ENCODE measurements at places on chromosomes 13 and 19.

DNA sequence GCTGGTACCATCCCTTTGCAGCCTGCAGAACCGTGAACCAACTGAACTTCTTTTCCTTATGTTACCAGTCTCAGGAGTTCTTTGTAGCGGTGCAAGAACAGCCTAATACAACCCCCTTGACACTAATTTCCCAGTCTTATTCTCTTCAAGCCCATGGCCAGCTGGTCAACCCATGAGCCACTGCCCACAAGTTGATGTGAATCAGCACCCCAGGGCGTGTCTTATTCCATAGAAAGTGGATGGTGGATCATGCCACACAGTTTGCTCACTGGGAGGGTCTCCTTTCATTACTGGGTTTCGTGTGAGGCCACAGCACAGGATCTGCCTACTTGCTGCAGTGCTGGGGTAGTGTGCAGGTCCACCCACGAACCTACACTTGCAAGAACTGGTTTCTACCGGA lies 27.0 kb downstream of the TEX29 start:
- no peak for DNase-seq

- no peak for DNase-seq
These were observed 5.3 kb upstream of the HCN2 start for GRCh38 chr19:584240-585001.

GRCh38 chr19:18499055-18499775 lies 22.7 kb downstream of the ELL start:
- DNase-seq: no peak

- no peak for DNase-seq
These were observed 22.6 kb downstream of the TM9SF2 start for GRCh38 chr13:99523838-99524237.

- no peak for DNase-seq
These were observed 50.2 kb upstream of the TPM4 start for GRCh38 chr19:16026131-16026530.

DNA sequence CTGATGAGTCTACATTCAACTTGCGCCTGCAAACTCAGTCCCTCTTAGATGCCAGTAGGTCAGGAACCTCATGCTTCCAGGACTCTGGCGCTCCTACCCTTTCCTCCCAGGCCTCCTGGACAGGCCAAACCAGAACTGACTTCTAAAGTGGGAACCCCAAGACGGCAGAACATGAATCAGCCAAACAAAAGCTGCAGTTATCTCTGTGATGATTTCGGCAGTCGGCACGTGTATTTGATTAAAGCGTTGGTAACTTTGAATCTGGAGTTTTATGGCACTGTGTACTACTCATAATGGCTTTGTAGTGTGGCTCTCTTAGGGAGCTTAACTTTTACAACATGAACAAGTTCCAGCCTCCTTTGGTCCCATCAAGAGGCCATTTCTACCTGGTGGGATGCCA lies 13.7 kb downstream of the ACTN4 start:
- no peak for DNase-seq

DNA sequence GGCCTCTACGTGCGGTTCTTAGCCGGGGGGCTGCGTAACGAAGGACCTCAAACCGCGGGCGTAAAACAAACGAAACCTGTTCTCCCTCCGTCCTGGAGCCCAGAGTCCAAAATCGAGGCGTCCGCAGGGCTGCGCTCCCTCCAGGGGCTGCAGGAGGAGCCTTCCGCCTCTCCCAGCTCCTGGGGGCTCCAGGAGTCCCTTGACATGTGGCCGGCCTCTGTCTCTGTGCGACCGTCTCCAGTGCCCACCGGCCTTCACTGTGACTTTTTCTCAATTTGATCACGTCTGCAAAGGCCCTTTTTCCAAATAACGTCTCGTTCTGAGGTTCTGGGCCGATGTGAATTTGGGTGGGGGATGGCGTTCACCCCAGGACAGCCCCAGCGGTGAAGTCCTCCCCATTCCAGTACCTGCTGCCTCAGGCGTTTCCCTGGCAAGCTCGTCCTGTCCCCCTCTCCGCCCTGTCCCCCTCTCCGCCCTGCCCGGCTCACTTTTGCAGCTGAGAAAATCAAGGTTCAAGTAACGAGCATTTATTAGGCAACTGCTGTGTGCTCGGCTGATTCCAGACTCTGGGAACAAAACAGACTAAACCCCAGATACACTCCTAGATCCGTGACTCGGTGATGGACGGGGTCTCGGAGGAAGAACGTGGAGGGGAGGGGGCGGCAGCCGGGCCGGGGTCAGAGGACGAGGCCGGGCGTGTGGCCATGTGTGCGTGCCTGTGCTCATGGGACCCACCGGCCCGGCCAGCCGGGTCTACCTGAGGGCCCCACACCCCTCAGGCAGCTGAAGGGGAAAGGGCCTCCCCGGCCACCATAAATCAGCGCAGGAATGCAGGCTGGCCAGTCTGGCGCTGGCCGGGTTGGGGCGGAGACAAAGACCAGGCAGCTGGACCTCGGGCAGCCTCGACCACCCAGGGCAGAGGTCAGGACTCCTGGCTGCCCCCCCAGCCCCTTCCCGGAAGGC lies 28.1 kb upstream of the WDR18 start:
- no peak for DNase-seq

- DNase-seq: no peak
These were observed 497.2 kb downstream of the DIAPH3 start for GRCh38 chr13:59666504-59666903.

DNA sequence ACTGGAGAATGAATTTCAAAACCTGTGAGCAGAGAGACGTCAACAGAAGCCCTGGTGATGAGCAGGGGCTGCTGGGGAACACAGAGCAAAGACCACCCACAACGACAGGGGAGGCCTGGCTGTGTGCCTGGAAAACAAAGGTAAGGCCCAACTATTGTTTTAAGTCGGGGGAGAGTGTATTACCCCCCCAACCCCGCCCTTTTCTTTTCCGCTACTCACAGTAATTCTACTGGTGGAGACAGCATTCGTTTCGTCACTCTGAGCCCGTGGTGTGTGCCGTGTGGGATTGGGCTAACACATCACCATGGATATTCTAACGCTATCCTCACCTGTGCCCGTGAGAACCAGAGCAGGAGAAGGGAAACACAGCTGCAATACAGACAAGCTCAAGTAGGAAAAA lies 18.6 kb upstream of the ADPRHL1 start:
- DNase-seq: no peak

GRCh38 chr19:9205501-9206113 lies 13.8 kb downstream of the OR7D4 start:
- peak; percentile 39 for DNase-seq

DNA sequence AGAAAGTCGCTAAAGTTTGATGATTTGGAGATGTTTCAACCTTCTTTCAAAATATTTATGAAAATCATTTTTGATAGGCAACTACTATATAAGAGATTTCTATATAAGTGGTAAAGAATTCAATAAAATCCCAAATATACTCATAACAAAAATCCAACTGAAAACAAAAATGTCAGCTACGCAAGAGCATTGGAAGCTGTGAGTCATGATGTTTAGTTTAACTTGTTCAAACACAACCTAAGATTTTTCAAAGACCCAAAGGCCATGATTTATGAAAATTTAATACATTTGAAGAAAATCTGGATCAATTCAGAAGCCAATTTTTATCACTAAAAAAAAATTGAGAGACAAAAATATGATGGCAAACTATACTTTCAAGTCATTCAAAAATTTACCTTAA lies 226.6 kb downstream of the MZT1 start:
- no peak for DNase-seq

- DNase-seq: no peak
These were observed 22.2 kb downstream of the COL4A2 start for GRCh38 chr13:110329258-110329657.

GRCh38 chr13:33213797-33214196 lies 71.8 kb downstream of the STARD13 start:
- DNase-seq: no peak
